ENCODE measurements at places on chromosomes 6 and 20. TPM values are rescaled to one million over a fixed set of nuclear protein-coding genes. Genes with fewer than 3 reads are reported as not detected.

Gene PTCHD4
- not detected for total RNA-seq

DNA sequence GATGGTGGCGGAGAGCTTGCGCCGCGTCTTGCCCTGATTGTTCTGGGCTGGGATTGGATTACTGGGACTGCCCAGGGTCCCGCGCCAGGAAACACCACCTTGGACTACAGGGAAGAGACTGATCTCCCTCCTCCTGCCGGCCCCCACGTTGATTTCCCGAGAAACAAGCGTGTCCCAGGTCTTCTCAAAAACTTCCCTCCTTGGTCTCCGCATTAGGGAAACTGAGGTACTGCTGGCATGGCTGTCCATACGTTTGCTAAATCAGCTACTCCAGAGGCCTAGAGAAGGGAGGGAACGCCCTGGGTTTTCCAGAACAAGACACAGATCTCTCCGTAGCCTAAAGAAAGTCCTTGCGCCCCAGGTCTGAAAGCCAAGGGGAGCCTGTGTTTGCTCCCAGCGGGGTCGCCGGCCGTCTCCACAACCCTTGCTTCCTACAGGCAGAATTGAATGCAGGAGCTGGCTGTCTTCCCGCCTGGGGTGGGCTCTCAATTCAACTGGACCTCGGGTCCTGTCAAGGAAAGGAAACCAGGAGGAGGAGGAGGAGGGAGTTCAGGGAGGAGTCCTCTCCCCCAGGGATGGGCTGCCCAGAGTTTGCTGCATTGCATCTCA is 29.2 kb downstream of the TFAP2A start:
- no peak for DNase-seq

DNA sequence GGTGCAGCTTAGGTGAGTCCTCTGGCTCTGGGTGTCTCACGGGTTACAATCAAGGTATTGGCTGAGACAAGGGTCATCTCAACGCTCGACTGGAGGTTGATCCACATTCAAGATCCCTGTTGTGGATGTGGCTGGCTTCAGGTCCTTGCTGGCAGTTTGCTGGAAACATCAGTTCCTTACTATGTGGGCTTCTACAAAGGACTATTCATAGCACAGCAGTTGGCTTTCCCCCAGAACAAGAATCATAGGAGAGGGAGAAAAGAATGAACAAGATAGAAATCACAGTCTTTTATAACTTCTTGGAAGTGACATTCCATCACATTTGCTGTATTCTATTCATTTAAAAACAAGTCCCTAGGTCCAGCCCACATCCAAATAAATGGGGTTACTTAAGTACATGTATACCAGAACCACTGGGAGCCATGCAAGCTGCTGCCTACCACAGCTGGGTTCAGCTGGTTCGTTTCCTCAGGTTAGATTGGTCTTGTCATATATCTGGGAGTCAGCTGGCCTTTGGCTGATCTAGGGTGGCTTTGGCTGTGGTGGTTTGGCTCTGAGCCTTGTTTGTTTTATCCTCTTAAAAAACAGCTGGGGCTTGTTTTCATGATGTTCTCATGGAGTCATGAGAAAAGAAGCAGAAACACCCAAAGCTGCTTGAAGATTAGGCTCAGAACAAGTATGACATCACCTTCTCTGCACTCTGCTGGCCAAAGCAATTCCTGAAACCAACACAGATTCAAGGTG is 433.2 kb upstream of the SPTLC3 start:
- peak; percentile 68 for DNase-seq

GRCh38 chr6:132661906-132662305 is 2.9 kb upstream of the TAAR1 start:
- DNase-seq, result no peak

Gene CLDN20
- 0.23 TPM for total RNA-seq

DNA sequence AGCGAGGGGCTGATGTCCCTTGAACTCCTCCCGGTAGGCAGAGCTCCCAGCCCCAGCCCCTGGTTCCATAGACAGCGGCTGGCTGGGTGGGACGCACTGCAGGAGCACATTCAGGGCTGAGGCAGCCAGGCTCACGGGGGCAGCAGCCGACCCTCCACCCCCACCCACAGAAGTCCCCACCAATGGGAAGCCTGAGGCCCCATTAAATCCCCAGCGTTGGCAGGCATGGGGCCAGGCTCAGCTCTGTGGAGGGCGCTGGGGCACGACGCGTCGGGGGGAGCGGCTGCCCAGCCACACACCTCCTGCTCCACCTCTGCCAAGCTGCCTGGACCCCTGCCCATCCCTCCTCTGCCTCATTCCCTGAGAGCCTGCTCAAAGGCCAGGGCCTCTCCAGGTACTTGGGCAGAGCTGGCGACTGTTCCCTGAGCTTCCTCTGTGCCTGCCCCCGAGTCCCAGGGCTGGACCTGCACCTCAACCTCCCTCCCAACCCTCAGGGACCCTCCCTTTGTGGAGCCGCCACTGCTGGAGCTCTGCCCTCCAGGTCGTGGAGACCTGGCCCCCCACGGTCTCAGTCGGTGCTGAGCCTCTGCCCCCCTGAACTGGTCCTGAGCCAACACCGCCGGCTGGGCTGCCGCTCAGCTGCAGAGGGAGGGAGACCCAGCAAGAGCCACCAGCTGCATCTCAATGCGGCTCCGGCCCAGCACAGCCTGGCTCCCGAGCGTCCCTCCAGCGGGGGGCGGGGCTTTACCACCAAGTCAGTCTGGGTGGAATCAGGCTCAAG is 9.1 kb downstream of the CHRNA4 start:
- no peak for DNase-seq

- DNase-seq, result peak; percentile 58
Observed at GRCh38 chr6:158072083-158072721, 90.5 kb downstream of the SYNJ2 start.

Gene CENPW
- total RNA-seq, result 3.3 TPM

Gene SLC35F1
- total RNA-seq, result 1.1 TPM

Gene SRSF6
- 151 TPM for total RNA-seq

DNA sequence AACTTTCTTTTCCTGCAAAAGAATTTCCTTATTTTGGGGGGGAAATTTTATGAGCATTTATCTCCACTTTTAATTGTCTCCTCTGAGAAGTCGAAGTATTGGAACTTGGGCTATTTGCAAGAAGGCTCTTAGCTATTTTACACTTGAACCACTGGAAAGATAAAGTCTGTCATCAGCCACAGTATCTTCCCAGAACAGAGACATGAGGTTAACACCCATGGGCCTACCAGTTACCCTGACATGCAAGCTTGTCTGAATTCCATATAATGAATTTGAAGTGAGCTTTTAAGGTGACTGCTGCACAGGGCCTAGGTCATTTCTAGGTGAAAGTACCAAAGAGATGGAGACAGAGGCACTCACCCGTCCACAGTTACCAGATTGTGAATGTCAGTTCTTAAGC is 193.1 kb downstream of the SIM1 start:
- no peak for DNase-seq

Gene C6orf52
- total RNA-seq, result 0.69 TPM

Gene SLPI
- total RNA-seq, result 548 TPM

DNA sequence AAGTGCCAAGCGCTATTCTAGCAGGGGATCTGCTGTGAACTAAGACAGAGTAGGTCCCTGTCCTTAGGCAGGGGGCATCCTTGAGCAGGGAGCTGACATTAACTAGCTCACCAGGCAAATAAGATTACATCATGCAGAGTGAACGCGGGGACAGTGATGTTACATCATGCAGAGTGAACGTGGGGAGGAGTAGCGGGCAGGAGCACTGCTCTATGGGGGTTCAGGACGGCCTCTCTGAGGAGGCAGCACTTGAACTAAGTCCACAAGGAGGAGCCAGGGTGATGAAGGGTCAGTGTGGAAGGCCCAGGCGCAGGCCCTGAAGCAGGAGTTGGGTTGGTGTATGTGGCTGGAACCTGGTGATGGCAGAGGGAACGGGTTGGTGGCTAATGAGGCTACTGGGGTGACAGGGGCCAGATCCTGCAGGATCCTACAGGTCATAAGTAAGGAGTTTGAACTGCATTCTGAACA is 38.7 kb downstream of the KAT14 start:
- no peak for DNase-seq

DNA sequence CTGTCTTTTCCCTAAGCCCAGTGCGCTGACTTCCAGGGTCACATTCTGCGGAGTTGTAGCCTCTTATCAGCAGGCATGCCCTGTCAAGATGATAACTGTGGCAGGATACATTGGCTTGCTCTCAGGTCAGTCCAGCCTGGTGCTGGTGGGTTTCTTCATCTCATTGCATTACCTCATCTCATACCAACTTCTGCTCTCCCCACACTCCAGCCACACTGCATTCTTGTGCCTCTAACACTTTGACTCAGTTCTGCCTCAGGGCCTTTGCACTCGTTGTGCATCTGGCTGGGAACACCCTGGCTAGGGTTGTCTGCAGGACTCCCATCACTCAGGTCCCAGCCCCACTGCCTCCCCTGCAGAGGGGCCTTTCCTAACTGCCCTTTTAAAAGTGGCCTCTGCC is 110.3 kb upstream of the BACH2 start:
- no peak for DNase-seq

Gene APMAP
- total RNA-seq, result 68.8 TPM

Gene KIF13A
- total RNA-seq, result 43.0 TPM

- no peak for DNase-seq
Observed at GRCh38 chr20:1628621-1629020, 8.8 kb upstream of the SIRPB1 start.

- no peak for DNase-seq
Observed at GRCh38 chr20:33423141-33423834, 20.3 kb downstream of the SNTA1 start.

- DNase-seq, result peak; percentile 49
Observed at GRCh38 chr6:132391391-132392269, 9.6 kb downstream of the MOXD1 start.

Gene FOXS1
- 1.6 TPM for total RNA-seq

DNA sequence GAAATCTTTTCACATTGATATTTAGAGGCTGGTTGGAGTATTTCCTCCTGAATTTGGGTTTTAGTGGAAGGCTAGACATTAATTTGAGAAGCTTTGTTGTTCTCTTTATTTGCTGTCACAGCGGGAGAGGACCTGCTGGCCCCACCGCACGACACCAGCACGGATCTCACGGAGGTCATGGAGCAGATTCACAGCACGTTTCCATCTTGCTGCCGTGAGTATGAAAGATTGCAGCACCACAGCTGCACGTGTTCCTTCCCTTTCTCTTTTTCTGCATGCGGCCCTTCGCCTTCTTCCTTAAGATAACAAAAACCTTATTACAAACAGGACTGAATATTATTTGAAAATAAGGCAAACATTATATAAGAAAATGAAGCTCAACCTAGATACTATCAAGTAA is 555.5 kb downstream of the UTRN start:
- no peak for DNase-seq

Measured in mucosa of gallbladder (tissue), 1 donor.